ENCODE measurements at places on chromosomes 11 and 22.

GRCh38 chr11:83115551-83115950 is 41.4 kb upstream of the PCF11 start:
- no peak for DNase-seq

DNA sequence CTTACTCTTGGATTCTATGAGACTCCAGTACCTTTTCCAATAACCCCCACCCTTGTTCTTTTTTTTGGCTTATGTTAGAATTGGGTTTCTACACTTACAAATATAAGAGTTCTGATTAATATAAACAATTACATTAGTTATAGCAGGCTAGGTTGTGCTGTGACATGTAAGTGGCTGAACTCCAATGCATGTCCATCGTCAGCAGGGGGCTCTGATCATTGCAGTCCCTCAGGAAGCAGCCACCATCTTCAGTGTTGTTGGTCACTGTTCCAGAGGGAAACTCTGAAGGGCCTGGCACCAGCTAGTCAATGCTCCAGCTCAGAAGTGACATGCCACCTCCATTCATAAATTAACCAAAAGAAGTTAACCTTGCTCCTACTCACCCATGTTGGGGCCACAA is 5.6 kb downstream of the LIPT2 start:
- no peak for DNase-seq

- no peak for DNase-seq
These were observed 693.1 kb upstream of the KIRREL3 start for GRCh38 chr11:127693686-127694085.

- DNase-seq, result no peak
These were observed 942.5 kb downstream of the OPCML start for GRCh38 chr11:132589791-132590190.

DNA sequence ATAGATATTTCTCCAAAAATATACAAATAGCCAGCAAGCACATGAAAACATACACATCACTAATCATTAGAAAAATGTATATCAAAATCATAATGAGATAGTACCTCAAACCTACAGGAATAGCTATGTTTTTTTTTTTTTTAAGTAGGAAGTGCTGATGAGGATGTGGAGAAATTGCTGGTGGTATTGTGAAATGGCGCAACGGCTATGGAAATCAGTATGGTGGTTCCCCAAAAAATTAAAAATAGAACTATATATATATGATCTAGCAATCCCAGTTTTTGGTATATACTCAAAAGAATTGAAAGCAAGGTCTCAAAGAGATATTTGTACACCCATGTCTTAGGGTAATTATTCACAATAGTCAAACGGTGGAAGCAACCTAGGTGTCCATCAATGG is 46.0 kb upstream of the HIPK3 start:
- DNase-seq, result no peak

DNA sequence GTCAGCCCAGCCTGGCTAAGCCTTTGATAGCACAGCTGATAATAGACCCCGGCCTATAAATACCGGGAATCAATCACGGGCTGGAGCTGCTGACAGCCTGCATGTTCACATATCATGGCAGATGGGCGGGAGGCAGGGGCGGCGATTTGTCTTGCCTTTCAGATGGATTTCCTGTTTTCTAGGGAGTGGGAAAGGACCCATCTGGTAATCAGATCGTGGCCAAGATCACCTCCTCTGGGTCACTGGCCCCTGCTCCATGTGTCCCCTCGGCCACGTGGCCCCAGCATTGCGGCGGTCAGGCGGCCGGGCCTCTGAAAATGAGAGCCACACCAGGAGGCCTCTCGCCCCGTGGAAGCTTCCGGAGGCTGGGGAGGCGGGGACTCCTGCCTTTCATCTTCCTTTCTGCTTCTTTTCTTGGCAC is 36.6 kb downstream of the SMIM38 start:
- no peak for DNase-seq

- no peak for DNase-seq
These were observed 1630.8 kb upstream of the TENM4 start for GRCh38 chr11:81071606-81072005.

GRCh38 chr11:6538945-6539344 is 41.9 kb downstream of the DNHD1 start:
- no peak for DNase-seq

GRCh38 chr22:30878516-30879414 is 89.8 kb downstream of the MORC2 start:
- no peak for DNase-seq

- no peak for DNase-seq
These were observed 22.2 kb upstream of the TP53I11 start for GRCh38 chr11:44972746-44973435.

- no peak for DNase-seq
These were observed 612.8 kb downstream of the INSC start for GRCh38 chr11:15727520-15727914.

DNA sequence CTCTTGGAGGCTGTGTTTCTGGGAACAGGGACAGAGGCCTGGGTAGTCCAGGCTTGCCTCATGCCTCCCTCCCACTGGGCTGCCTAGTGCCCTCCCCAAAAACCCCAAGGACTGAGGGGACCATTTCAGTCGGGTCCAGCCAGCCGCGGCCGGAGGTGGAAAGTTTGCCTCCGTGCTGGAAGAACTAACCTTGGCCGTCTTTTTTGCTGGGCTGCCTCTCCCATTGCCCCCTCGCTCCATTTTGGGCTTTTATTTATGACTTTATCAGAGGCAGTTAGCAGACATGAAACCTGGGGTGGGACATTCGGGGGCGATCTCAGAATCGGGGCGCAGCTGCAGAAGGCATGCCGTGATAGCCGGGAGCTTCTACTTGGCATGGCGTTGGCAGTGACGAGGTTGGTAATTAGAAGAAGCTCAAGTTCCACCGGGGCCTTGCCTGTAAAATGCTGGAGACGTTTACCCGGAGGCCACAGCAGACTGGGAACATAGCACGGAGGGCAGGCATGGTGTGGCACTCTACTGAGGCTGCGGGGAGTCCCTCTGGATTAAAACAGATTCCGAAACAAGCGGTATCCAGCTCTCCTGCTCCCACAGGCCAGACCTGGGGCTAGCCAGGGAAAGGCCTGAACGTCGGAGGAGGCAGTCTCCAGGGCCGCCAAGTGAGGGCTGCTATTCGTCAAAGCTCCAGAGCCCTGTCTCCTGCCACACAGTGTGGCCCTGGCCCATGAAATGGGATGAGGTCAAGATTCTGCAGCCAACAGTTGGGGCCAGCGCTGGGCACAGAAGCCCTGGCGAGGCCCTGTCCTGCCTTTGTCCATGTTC is 76.4 kb upstream of the PPARA start:
- no peak for DNase-seq

DNA sequence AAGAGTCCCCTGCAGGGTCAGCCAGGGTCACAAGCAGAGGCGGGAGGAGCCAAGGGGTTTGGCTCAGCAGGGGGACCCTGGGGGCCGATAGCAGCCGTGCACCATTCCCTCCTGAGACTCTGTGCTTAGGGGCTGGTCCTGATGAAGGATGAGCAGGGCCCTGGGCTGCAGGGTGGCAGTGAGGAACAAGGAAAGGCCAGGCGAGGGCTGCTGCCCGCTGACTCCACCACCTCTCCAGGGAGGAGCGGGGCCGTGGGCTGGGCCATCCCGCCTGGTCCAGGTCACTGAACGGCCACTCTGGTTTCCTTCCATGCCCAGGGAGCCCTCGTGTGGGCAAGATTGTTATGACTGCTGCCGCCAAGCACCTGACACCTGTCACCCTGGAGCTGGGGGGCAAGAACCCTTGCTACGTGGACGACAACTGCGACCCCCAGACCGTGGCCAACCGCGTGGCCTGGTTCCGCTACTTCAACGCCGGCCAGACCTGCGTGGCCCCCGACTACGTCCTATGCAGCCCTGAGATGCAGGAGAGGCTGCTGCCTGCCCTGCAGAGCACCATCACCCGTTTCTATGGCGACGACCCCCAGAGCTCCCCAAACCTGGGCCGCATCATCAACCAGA is 9.2 kb upstream of the NDUFS8 start:
- DNase-seq, result no peak

GRCh38 chr11:105298630-105299029 is 159.1 kb upstream of the CARD18 start:
- no peak for DNase-seq
